ENCODE measurements at places on chromosomes 7 and 10. TPM values are rescaled to one million over a fixed set of nuclear protein-coding genes. Genes with fewer than 3 reads are reported as not detected.

DNA sequence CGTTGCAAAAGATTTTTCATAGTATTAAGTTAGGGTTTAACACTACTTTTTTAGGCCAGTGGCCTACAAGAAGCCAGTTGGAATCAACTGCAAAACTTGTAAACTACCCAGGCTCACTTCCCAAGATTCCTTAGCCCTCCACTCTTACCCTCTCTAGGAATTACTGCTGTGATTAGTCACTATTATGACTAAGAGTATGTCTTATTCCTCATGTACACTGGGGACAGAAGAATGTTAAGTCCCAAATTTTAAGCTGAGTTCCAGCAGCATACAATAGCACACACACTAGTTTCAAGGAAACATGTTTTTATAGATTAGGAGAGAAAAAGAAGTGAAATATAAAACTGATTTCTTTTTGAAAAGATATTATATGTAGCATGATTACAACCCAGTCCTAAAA is 42.8 kb downstream of the FBXL13 start:
- DNase-seq, result no peak

DNA sequence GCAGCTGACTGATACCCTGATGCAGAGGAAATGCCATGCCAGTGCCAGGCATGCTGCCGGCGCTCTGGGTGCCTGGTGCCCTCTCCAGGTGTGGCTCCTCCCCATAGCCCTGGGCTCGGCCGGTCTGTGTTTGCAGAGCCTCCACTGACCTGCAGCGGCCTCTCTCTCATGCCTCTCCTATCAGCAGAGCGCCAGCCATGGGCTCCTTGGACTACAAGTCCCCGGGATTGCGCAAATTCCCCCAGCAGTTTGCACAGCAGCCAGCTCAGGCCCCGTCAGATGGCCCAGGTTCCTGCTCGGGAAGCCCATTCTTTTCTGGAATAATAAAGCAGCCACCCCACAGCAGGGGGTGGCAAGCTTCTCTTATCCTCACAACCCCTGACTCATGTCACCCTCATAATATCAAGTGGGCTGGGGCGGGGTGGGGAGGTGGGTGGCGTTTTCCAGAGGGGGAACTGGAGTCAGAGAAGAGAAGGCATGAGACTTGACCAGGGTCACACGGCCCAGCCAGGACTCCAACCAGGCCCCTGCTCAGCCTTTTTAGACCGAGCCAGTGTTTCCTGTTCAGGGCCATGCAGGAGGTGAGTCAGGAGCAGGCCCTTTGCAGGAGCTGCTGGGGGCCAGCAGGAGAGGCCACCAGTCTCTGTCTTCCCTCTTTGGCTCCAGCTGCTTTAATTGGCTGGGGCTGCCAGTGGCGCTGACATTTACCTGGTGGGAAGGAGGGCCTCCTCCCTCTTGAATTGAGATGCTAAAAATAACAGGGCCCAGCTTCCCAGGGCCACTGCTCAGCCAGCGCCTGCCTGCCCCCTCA is 58.6 kb downstream of the ZMIZ1 start:
- DNase-seq, result peak; percentile 96

DNA sequence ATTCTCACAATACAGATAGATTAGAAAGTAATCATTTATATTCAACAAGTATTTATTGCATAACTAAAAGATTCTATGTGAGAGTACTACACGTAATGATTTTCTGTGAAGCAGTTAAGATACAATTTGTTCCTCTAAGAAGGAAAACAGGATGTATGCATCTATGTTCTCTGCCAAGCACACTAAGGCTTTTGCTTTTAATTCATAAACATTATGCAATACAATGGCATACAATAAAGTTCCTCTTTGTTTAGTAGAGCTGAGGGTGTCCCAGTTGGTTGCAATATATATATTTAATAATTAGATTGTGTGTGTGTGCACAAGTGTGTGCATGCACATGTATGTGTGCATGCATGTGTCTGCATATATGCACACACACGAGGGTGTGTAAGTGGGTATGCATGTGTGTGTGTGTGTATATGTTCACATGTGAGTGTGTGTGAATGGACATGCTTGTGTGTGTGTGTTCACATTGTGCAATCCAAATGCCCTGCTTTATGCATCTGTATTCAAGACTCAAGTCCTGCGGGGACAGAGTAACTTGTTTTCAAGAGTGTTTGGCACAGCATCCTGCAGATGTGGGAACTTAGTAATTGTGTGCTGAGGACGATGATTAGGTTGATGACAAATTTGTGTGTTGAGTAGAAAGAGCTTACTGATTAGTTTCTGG is 481.5 kb upstream of the KLF6 start:
- DNase-seq, result no peak

DNA sequence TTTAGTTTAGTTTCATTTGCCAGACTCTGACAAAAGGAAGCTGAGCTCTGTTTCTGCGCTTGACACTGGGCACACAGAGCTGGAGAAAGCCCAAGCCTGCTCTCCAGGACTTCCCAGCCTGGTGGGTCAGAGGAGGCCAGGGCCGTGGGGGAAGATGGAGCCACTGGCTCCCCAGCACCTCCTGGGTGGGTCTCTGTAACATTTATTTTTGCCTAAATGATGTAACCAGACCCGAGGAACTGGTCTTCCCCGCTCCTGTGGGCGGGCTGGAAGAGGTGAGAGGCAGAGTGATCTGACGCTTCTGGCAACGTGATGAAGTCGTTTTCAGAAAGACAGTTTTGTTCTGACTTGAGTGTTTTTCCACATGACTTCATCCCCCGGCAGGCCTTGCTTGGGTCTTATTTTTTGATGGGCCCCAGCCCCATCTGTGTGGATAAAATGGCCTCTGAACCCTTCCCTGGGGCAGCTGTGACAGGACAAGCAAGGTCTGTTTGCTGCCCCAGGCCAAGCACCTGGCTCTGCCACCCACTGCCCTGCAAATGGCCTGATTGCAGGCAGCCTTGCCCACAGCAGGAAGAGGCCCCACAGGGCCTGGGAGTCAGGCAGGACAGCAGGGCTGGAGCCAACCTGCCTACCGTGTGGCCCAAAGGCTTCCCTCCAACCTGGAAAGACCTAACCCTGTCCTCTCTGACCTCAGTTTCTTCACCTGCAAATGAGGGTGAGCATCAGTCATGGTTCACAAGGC is 304.9 kb upstream of the ZMIZ1 start:
- DNase-seq, result no peak

DNA sequence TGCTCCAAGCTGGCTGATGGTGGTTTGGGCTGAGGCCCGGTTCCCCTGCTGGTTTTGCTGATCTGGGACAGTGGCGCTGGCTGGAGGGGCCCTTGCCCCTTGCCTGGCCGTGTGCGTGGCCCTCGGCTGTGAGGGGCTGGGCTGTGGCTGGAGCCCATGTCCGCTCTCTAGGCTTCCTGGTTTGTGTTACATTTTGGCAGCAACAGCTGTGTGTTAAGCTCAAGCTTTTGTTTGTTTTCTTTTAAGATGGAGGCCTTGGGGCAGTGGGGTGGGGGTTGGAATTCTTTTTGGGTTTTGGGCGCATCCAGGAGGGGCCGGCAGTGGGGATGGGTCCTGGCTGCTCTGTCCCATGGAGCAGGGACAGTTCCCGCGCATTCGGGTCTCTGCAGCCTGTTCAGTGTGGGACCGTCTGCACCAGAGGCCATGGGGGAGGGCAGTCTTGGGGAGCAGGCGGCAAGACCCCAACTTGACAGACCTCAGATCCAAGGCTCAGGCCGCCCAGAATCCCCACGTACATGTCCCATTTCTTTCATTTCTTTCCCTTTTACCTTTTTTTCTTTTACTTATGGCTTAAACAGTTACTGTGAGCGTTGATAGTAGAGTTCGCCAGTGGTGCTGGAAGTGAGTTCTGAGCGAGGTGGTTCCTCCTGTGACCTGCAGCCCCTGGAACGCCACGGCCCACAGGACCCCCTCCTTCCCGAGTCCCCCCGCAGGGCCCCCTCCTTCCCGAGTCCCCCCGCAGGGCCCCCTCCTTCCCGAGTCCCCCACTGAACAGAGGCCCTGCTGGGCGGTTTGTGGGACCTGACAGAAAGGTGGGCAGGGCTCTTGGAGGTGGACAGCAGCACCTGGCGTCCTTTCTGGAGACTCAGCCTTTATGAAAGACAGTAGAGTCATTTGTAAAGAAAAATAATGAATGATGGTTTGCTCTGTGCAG is 75.3 kb downstream of the INPP5A start:
- DNase-seq, result peak; percentile 42

GRCh38 chr7:7641129-7641663 is 644 bp downstream of the UMAD1 start:
- DNase-seq, result peak; percentile 48

DNA sequence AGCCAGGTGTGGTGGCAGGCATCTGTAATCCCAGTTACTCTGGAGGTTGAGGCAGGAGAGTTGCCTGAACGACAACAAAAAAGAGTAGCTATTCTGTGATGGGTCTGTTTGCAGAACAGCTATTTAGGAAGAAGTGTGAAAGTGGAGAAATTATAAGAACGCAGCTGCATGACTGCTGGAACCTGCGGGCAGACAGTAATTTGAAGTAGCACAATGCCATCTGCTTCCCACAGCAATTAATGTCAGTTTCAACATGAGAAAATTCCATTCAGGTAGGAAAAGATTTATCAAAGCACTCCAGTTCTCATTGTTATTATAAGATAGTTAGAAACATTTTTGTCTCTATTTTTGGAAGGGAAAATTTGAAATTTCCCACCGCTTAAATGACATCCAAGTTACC is 21.5 kb downstream of the LAMB1 start:
- DNase-seq, result no peak

DNA sequence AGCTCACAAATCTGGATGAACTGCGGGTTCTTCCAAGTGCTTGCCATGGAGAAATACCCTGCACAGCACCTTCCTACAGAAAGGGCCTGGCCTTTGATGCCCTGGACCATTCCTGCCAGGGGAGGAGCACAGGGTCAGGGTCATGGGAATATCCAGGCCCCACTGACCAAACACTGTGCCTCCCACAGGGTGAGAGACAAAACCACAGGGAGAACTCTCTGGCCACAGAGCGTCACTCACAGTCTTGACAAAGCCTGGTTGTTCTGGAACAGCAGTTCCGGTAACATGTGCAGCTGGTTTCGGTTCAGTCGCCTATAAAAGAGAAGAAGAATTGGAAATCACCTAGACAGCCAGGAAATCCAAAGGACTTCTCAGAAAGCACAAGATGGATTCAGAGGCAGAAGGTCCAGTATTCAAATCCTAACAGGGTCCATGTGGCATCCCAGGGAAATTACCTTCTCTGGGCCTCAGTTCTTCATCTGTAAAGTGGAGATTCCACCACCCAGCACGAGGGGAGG is 28.1 kb downstream of the SLIT1 start:
- no peak for DNase-seq

DNA sequence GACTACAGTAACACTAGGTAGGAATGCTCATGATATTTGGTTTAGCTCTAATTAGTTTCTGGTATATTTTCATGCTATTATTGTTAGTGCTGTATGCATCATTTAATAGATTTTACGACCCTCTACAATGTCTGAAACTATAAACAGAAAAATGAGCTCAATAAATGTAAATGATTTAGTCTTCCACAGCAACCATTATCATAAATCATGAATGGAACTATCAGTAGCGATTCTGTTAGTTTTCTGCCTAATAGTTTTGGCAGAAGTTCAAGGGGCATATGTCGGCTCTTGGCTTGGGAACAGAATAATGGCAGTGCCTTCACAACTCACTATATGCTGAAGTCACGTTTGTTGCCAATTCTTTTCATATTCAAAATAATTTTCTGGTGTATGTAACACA is 494.8 kb downstream of the PARD3 start:
- DNase-seq, result no peak

DNA sequence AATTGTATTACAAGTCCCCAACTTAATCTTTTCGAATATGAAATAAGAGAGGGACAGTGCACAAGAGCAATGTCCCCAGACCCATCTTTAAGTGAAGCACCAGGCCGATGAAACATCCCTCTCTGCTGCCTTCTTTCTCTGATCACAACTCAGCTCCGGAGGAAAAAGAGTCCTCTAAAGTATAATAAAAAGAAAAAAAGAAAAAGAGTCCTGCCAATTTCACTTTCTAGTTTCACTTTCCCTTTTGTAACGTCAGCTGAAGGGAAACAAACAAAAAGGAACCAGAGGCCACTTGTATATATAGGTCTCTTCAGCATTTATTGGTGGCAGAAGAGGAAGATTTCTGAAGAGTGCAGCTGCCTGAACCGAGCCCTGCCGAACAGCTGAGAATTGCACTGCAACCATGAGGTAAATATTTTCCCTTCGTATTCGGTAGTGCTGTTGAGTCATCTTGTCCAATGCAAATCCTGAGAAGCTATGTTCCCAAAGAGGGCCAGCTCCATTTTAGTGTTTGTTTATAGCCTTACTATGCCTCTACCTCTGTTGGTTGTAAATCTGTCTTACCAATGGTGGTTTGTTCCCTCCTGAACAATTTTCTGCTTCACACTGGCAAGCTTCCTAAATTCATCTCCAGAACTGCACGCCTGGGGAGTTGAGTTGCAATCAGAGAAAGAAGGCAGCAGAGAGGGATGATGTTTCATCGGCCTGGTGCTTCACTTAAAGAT is at the start of gene IFIT2:
IFIT2 (plus strand) TSS at position 326 of the 725 bp plus-strand sequence; CDS start at position 404, 78 bp downstream.
- no peak for DNase-seq

GRCh38 chr7:27172823-27173510 is 1.2 kb downstream of the HOXA10 start:
- no peak for DNase-seq

DNA sequence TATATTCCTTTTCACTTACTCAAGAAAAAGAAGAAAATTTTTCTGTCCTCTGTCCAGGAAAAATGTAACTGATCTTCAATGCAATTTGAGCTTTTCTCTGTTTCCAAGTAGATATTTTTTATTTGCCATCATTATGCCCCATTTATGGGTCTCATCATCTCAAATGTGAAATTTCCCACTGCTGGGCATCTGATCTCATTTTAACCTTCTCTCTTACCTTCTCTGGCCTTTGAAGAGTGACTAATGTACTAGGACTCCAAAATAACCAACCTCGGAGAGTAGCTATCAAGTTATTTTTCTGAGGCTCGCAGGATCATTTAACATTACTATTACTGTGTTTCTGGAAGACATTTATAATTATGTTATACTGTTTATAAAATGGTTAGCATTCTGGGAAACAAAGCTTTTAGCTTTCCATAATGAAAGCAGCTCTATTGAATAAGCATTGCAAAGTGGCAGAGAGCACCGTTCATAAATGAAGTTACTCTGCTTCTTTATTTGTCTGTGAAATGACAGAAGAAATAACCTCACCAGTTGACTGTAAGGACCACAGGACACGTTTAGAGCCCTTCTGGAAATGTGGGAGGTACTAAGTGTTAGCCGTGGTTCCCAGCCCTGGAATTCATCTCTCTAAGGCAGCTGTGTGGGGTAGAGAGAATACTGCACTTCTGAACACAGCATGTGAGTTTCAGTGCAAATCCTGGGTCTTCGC is 33.3 kb upstream of the NMT2 start:
- DNase-seq, result no peak

DNA sequence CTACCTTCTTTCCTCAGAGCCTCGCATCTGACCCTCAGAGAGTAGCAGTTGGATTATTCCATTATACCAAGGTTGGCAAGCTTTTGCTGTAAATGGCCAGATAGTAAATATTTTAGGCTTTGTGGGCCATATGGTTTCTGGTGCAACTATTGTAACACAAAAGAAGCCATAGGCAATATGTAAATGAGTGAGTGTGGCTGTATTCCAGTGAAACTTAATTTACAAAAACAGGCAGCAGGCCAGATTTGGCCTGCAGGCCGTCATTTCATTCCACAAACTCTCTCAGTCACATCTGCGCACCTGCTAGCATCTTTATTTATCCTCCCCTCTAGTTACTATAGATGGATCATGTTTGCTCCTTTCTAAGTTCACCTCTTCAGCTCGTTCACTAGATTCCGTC is 6.7 kb downstream of the ZNF518A start:
- DNase-seq, result no peak

Gene ADAP1
- total RNA-seq, result 2.8 TPM

Gene PLXNA4
- total RNA-seq, result 0.38 TPM

Gene SOSTDC1
- not detected for total RNA-seq
